ENCODE measurements at places on chromosomes 13 and 19.

GRCh38 chr13:106385654-106386053, 149.8 kb downstream of the EFNB2 start:
- DNase-seq: no peak

DNA sequence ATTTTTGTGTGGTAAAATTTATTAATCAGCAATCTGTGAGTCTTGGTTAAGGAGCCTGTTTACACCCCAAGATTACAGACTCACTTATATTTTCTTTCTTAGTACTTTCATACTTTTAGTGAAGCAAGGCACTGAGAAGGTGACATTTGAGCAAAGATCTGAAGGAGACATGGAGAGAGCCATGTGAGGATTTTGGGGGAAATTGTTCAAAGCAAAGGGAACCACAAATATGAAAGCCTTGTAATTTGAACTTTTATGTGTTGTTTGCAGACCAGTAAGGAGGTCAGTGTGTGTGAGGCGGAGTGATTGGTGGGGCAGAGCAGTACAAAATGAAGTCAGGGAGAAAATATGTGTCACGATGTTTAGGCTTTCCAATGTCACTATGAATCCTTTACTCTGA, 140.7 kb upstream of the KLF12 start:
- no peak for DNase-seq

DNA sequence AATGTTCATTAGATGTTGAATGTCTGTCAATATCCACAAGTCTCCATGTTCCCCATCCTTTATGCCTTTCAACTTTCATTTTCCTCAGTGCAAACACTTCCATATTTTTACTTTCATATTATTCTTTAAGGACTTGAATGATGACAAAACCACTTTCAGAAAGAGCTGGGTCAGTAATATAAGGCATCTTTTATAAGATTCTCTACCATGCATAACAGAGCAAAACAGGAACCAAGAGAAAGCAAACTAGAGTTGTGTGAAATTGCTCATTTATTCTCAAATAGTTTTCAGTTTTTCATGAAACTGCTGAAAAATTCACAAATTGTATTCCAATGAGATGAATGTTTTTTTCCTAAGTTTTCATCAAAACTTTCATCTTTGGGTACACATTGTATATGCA, 1247.6 kb downstream of the PCDH17 start:
- DNase-seq: no peak

- DNase-seq: no peak
These were observed 6.5 kb downstream of the SIGLEC7 start for GRCh38 chr19:51148580-51148979.

DNA sequence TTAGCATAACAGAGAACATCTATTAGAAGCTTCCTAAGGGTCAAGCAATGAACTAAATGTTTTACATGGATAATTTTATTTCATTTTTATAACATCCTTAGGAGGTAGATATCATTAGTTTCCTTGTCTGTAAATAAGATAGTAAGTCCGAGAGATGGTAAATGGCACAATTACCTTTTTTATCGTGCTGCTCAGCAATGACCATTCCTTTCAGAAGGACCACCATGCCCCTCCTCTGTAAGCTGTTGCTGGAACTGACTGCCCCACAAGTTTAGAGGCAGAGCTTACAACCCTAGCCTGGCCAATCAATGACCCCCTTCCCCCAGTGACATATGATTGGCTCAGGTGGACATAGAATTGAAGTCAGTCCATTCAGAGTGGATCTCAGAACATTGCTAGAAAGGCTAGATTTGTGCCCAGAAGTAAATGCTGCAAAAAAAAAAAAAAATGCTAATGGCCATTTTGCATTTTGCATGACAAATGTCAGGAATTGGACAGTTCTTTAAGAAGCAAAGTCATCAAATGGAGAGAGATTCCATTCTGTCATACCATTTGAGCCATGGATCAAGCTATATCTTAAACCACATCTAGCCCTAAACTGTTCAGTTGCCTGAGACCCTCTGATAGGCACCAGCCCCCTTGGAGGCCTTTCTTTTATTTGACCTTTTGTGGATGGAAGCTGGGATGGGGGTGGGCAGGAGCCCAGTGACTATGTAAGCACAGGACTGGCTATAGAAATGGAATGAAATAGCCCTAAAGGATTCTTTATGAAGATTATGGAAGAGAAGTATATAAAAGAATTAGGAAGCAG, 668.3 kb downstream of the UQCRFS1 start:
- no peak for DNase-seq

GRCh38 chr19:48442116-48443035, 3.4 kb upstream of the GRWD1 start:
- DNase-seq: no peak

GRCh38 chr13:43424412-43424811, 362.4 kb downstream of the ENOX1 start:
- no peak for DNase-seq

- no peak for DNase-seq
These were observed at the start of gene LRRC25 for GRCh38 chr19:18397242-18398202. Gene LRRC25, minus strand, starts transcription at chr19:18397622. Its CDS starts 659 bp downstream, at chr19:18396963.

DNA sequence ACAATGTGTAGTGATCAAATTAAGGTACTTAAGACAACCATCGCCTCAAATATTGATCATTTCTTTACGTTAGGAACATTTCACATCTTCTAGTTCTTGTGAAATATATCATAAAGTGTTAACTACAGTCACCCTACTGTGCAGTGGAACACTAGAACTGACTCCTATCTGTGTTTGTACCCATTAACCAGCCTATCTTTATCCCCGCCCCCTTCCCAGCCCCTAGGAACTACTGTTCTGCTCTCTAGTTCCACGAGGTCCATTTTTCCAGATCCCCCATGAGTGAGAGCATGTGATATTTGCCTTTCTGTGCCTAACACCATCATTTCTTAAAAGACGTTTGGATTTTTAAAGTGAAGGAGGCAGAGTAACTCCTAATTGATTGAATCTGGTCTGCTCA, 24.4 kb upstream of the GGACT start:
- no peak for DNase-seq

- DNase-seq: no peak
These were observed 125.3 kb upstream of the GPC6 start for GRCh38 chr13:93101226-93101734.

DNA sequence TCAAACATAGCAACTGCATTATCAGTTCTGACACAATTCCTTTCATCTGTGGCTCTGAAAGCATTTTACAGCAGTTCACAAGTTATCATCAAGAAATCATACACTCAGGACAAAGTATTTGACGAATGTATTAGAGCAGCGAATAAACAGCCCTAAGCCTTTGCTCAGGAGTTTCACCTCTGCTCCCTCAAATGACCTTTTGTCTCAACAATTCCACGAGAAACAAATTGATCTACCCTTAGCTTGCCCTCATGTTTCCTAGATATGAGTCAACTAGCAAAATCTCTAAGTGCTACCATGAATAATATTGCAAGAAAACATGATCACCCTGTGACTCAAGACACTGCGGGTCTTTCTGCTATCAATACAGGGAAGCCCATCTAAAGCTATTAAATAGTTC, 396.1 kb downstream of the EFNB2 start:
- no peak for DNase-seq

GRCh38 chr13:95660981-95661581, 15.9 kb upstream of the DNAJC3 start:
- DNase-seq: no peak

Data from cortex of kidney (tissue), 1 donor.